ENCODE measurements at places on chromosomes 1 and 21. TPM values are rescaled to one million over a fixed set of nuclear protein-coding genes. Genes with fewer than 3 reads are reported as not detected.

The ARHGAP29 gene
- 26.5 TPM for total RNA-seq

The TSPEAR gene
- total RNA-seq, result 3.3 TPM

The RHD gene
- total RNA-seq, result not detected

The LCE4A gene
- not detected for total RNA-seq

The LCE2C gene
- total RNA-seq, result not detected

The MTF1 gene
- 11.3 TPM for total RNA-seq

The TESK2 gene
- total RNA-seq, result 1.4 TPM

The SPRR2G gene
- not detected for total RNA-seq

The PEX11B gene
- total RNA-seq, result 24.4 TPM

The RPAP2 gene
- 25.3 TPM for total RNA-seq

The PFDN2 gene
- 62.5 TPM for total RNA-seq

The RAB25 gene
- not detected for total RNA-seq

The SV2A gene
- total RNA-seq, result 0.44 TPM

The CELSR2 gene
- total RNA-seq, result 4.2 TPM

The CAPZA1 gene
- total RNA-seq, result 24.6 TPM

The RAP1GAP gene
- 6.2 TPM for total RNA-seq

The ESPN gene
- total RNA-seq, result 0.41 TPM

The OR2AK2 gene
- total RNA-seq, result not detected

The FMO5 gene
- 3.2 TPM for total RNA-seq

The HYI gene
- 22.8 TPM for total RNA-seq

The SLC45A1 gene
- 1.8 TPM for total RNA-seq

The TRIM46 gene
- total RNA-seq, result 0.11 TPM

The TMEM269 gene
- total RNA-seq, result not detected

The SLC25A33 gene
- 6.2 TPM for total RNA-seq

The CD1C gene
- total RNA-seq, result 0.41 TPM

The PRKAA2 gene
- 112 TPM for total RNA-seq

The TRIM67 gene
- 0.08 TPM for total RNA-seq

The DNALI1 gene
- total RNA-seq, result 6.9 TPM

The LEPR gene
- total RNA-seq, result 7.1 TPM

The KCNN3 gene
- 4.8 TPM for total RNA-seq

The DRAXIN gene
- total RNA-seq, result 0.05 TPM

The LCE1D gene
- total RNA-seq, result not detected

The PHLDA3 gene
- total RNA-seq, result 21.1 TPM

The HCRTR1 gene
- 0.44 TPM for total RNA-seq

Data from left ventricle myocardium inferior (tissue), 1 donor.